B cell (primary cell): ENCODE measurements at places on chromosomes 2 and 18.
A peak's percentile ranks its signal among the peaks of the same experiment; 100 is the strongest.

GRCh38 chr2:133821107-133821760, 253.0 kb upstream of the NCKAP5 start:
- no peak for DNase-seq

- peak; percentile 73 for DNase-seq
Measured at GRCh38 chr2:170930131-170930990, 1.3 kb downstream of the GORASP2 start.

DNA sequence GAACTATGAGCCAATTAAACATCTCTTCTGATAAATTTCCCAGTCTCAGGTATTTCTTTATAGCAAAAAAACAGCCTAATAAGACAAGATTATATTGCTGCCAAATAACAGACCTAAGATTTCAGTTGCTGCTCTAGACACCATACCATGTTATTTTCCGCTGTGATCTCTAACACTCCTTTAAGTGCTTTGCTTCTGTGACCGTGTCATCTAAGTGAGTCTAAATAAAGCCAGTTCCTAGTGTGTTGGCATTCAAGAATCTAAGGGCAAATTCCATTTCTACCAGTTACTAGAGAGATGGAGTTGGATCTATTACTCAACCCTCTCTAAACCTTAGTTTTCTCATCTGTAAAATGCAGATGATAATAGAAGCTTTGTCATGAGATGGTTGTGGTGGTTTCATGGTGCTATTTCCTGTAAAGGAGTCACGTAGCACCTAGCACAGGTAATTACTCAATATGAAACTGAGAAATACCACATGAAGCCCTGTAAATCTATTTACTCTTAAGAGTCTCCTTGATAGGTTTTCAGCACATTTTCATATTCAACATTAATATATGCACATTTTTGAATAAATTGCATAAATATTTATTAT, 40.5 kb downstream of the SPHKAP start:
- no peak for DNase-seq

DNA sequence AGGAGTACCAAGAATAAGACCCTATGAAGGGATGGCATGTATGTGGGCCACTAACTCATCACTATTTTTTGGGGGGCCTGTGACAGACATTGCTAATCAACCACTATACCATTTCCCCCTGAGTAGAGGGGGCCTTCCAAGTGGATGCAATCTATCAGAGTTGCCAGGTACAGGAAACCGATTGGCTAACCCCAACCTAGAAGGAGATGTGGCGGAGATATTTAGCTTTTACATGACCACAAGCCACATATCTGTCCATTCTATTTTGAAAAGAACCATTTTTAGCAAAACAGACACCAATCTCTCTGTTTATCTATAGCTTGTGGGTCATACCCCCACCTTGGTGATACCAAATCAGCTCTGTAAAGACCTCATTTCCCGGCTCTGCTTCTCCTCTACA, 51.0 kb downstream of the PAX8 start:
- no peak for DNase-seq

DNA sequence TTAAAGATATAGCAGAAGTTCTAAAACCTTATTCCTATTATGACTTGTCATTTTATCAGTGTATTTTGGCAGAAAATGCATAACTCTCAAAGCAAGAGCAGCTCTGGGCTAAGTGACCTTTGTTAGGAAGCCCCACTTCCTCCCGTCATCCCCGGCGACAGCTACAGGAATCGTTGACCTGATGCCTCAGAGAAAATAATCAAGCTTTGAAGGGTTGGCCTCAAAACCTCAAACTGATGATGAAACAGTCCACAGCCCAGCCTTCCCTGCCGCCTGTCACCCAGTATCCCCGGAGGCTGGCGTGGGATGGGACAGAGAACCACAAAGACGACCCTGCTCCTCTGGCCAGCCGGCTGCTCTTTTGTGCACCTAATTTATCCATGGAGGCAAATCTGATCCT, 65.3 kb downstream of the KCNF1 start:
- DNase-seq: no peak

DNA sequence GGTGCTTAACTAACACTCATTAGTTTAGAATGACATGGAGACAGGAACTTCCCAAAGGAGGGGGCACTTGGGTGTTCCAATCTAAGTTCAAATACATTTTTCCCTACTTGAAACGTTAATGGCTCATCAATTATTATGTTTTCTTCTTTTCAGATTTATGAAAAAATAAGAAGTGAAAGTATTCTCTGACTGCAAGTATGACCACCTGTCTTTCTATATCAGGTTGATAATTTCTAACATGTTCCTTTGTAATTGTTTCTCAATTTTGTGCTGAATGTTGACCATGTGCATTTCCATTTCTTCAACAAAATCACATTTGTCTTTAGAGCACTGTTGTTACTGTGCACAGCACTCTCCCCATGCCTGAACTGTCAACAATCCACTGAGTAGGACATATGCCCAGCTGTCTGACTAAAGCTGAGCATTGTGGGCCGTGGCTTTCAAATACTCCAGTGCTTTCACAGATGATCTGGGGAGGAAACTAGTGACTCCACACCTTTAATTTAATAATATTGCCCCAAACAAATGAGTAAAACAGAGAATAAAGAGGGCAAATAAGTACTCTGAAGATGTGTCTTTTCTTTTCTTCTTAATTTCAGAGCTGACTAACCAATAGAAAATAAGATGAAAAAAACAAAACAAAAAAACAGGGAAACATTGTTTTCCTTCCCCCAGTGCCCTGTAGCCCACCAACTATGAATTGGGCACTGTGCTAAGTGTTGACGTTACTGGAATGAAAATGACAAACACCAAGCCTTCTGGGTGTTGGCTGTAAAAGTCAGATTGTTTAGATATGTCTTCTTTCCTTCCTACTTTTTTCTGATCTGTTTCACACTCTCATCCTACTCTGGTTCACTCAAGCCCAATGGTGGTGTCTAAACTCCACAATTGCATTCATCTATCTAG, 16.0 kb downstream of the LANCL1 start:
- no peak for DNase-seq

- DNase-seq: no peak
Measured at GRCh38 chr2:240440251-240440650, 4.8 kb downstream of the GPC1 start.

GRCh38 chr2:66526180-66526579, 91.3 kb downstream of the MEIS1 start:
- DNase-seq: no peak

DNA sequence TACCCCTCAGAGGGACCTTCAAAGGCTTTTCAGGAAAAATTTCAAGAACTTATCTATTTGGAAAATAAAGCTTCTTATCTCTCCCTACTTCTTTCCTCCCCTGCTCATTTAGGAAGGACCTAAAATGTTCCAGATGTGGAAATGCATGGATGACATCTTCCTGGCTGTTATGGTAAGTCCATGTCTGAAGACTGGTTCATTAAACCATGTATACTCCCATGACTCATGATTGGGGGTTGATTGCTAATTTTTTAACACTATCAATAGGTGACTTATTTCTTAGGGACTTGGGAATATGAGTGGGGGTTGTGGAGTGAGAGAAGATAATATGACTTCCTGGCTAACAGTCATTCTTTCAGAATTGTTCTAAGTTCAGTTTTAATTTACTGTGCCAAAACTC, 104.0 kb upstream of the PARD3B start:
- DNase-seq: no peak

DNA sequence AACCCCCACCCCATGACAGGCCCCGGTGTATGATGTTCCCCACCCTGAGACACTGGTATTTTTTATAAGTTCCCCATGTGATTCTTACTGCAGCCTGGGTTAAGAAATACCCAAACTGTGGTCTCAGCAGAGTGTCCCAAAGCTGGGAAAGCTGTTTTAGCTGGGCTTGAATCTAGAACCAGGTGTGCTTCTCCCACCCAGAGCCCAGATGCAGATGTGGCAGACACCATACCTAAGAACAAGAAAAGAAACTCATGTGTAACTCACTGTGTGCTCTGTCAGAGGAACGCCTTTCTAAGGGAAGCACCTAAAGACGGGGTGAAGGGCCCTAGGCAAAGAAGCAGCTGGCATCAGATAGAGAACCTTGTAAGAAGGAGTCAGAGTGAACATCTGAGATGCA, 23.9 kb downstream of the DOK1 start:
- no peak for DNase-seq

DNA sequence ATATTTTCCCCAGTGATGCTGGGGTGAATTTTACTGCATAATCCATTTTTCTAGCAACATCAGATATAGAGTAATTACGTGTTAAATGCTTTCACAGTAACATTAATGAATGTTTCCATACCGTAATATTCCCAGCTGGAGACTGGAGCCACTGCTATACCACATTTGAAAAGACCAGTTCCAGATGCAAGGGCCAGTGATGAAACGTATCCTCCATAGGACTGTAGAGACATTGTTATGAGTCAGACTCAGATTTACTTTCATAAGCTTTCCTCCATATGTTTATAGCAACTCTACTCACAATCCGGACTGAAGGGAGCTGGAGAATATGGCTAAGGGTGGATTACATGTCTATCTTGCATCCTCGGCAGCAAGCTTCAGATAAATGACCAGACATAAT, 22.7 kb upstream of the GCG start:
- DNase-seq: no peak

GRCh38 chr2:119415630-119416029, 16.0 kb upstream of the TMEM37 start:
- DNase-seq: no peak

- DNase-seq: no peak
Measured at GRCh38 chr2:200263279-200263678, 43.2 kb upstream of the SPATS2L start.

- DNase-seq: no peak
Measured at GRCh38 chr2:49265471-49265870, 111.2 kb upstream of the FSHR start.

GRCh38 chr2:201847481-201847880, 41.1 kb downstream of the CDK15 start:
- DNase-seq: no peak

GRCh38 chr18:46400449-46400848, 256.6 kb downstream of the LOXHD1 start:
- DNase-seq: no peak

GRCh38 chr2:172927641-172928357, 147.8 kb upstream of the MAP3K20 start:
- no peak for DNase-seq

GRCh38 chr18:48868468-48869466, 82.0 kb downstream of the SMAD7 start:
- peak; percentile 94 for DNase-seq

- no peak for DNase-seq
Measured at GRCh38 chr2:71779774-71780105, 326.4 kb downstream of the DYSF start.

DNA sequence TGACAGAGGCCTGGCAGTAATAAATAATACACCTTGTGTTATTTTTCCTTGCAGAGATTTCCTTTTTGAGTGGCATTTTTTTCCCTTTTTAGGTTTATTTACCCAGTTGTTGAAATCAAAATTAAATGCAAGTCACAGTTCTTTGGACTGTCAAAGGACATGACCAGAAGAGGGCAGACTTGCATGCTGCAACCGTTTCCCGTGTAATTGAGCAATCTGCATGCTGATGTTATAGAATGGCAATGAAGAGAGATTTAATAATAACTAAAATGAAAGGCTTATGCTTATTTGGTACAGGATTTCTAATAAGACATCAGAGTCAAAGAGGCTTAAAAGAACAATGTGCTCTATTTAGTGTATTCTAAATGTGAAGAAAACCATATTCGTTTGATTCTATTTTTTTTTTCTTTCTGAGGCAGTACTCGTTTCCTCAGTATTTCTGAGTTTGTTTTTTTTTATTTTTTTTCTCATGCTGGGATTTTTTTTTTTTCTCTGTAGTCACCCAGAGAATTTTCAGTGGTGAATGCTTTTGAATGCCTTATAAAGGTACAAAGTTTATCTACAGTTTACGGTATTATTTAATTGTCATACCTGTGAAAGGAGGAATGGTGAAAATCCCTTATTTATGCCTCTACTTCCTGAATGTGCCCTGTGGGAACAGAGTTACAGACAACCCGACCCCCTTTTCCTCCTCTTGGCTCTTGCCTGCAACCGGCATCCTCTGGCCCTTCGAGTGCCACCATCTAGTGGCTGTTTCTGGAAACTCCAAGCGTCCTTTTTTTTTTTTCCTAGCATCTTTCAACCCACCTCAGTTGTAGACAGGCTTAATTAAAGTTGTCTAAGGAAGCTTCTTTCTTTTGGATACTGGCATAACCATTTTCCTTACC, 368.5 kb downstream of the LRRTM1 start:
- no peak for DNase-seq

GRCh38 chr2:217756375-217757107, 246.3 kb downstream of the TNS1 start:
- DNase-seq: peak; percentile 52

- no peak for DNase-seq
Measured at GRCh38 chr2:140744379-140744778, 1386.4 kb downstream of the LRP1B start.

DNA sequence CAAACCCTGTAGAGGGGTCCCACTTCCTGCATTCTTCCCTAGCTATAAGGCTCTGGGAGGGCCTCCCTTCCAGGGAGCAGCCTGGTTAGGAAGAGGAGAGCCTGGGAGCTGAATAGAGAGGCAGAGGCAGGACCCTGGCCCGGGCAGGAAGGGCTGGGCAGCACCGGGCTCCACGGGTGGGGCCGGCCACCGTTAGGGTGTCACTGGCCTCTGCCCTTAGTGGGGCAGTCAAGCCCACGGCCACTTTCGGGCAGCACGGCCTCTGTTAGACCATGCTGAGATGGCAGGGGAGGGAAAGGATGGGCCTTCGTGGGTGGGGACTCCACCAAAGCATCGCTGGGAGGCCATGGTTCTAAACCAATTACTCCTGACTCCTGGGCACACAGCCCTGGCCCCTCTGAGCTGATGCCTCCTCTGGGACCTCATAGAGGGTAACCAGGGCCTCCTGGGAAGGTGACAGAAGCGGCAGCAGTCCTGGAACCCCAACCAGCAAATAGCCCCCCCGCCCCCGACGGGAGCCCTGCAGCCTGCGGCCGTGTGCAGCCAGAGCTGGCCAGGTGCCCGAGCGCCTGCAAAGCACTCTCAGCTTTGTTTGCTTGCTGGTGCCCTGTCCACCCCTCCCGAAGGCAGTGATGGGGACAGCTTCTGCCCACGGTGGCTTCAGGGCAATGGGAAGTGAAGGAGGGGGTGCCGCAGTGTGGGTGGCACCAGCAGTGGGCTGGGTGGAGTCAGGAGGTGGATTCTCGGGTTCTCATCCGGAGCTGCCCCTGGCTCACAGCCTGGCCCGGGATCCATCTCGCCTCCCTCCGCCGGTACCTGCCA, 16.3 kb upstream of the HPCAL1 start:
- no peak for DNase-seq

DNA sequence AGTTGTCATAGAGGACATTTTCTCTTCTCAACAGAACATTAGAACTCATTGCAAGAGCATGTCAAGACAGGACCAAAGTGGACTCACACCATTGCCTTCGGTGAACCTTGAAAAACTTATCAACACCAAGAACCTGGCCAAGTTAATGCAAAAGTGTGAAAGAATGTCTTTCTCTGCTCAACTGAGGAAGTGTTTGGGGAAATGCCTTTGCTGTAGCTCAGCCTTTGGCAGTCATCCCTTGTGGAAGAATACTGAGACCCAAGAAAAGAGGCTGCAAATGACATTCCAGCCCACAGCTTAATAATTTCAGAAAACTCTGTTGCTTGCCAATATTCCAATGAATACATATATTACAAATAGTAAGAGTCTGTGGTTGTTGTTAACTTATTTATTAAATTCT, 728.8 kb upstream of the PIK3C3 start:
- no peak for DNase-seq

GRCh38 chr2:48849770-48850169, 94.2 kb upstream of the LHCGR start:
- DNase-seq: no peak

GRCh38 chr2:113085542-113085941, 17.8 kb downstream of the IL1F10 start:
- DNase-seq: no peak

GRCh38 chr2:135821190-135821589, 15.8 kb downstream of the LCT start:
- DNase-seq: no peak

GRCh38 chr2:149661844-149662243, 74.3 kb upstream of the MMADHC start:
- no peak for DNase-seq
